ENCODE measurements at places on chromosomes 7 and 10.
A peak's percentile ranks its signal among the peaks of the same experiment; 100 is the strongest.

DNA sequence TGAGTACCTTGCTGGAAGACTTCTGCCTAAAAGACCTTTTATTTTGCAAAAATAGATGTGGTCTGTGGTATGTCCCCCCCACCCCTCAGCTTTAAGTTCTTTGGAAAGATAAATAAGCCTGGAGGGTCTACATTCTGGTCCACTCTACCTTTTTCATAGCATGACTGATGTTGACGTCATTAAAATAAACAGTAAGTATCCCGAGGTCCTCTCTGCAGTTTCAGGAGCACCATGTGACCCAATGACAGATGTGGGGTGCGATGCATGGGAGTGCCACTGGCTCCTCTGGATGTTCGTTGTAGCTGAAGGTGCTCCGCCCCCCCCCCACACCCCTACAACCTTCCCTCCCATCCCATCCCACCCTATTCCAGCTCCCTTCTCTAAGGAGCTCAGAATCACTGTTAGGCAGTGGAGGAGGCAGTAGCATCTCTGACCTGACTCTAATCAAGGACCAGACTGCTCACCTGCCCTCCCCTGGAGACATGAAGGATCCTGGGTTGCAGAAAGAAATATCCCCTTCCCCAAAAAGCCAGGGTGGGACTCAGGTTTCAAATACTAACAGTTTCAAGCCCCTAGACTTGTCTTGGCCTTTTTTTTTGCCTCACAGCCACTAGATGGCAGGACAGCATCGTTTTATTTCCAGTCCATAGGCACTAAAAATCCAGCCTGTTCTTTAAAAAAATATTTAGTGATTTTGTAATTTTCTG lies 25.1 kb downstream of the CASP7 start:
- peak; percentile 46 for DNase-seq

GRCh38 chr10:70350501-70350900 lies 31.9 kb downstream of the LRRC20 start:
- no peak for DNase-seq

GRCh38 chr7:50937727-50938126 lies 155.0 kb upstream of the GRB10 start:
- no peak for DNase-seq

DNA sequence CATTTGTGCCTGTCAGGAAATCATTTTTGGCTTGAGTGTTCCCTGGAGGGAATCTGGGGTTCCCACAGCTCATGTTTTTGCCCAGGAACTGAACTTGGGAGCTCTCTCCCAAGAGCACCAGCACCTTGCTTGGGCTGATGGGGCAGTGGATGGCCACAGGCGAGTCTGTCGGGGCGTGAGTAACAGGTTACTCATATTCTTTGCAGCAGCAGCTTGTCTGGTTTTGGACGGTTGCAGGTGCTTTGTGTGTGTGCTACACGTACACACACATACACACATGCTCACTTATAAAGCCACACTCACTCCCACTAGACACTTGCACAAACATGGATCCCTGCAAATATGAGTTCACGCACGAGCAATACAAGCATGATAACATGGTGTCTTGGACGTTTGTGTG lies 2.9 kb upstream of the PALD1 start:
- no peak for DNase-seq

DNA sequence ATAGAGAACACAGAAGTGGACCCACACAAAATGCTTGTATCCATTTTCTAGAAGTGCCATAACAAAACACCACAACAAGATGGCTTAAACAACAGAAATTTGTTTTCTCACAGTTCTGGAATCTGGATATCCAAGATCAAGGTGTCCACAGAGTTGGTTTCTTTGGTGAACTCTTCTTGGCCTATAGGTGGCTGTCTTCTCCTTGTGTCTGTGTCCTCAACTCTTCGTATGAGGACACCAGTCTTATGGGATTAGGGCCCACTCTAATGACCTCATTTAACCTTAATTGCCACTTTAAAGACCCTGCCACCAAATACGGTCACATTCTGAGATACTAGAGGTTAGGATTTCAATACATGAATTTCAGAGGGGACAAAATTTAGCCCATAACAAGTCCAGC lies 30.8 kb upstream of the C10orf71 start:
- DNase-seq, result no peak

DNA sequence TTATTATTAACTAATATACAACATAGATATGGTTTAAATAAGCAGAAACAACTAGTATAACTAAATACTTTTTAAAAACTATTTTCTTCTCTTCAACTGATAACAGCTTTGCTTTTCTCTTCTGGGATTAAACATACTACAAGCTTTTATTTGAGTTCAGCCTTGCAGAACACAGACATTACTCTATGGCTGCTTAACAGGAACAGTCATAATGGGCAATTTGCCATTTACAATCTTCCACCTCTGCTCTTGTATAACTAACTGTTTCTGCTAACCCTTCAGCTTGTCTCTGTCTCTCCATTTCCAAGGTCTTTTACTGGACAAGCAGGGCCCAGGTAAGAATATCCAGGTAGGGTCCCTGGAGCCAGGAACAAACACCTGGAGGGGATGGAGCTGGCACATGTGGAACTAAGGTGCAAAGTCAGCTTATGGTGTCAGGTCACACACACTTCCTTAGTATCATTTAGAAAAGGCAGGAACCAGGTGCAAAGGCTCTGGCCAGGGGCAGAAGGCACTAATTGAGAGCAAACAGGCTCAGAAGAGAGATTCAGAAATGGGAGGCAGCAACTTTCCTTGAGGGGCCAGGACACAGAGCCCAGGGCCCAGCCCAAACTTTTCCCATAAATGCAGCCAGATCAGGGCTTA lies 93.1 kb downstream of the STRA8 start:
- no peak for DNase-seq

GRCh38 chr10:21521751-21522533 lies 3.5 kb downstream of the SKIDA1 start:
- DNase-seq, result no peak

- no peak for DNase-seq
Observed at GRCh38 chr10:131180086-131180485, 131.4 kb downstream of the TCERG1L start.

GRCh38 chr10:79898597-79899325 lies 50.1 kb downstream of the SFTPD start:
- DNase-seq, result no peak

DNA sequence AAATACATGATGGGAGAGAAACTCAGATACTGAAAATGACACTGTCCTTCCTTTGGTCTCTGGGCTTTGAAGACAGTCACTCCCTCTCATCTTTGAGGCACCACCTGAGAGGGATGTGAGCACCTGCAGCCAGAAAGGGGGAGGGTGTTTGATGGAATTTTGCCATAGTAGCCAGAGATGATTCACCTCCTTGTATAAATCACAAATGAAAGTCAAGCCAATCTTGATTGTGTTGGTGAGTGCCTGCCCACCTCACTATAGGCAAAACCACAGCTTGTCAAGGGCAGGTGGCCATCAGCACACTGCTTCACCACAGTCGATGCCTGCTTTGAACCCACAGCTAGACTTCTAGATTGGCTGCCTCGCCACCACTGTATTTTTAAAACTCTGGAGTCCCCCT lies 48.2 kb downstream of the PON1 start:
- no peak for DNase-seq

DNA sequence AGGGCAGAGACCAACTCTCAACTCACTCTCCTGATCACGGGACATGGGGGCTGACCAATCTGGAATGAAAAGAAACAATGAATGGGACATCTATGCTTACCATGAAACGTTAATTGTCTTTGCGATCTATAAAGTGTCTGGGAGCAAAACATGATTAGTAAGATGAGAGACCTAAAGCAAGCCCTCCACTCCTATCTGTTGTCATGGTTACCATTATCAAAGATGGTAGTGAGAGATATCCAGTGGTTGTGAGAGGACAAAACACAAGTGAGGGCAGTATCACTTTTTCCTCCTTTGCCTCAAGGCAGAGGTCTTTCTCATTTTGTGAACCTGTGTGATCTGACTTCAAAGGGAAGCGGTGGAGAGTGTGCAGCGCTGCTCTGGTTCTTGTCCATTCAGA lies 130.1 kb downstream of the LSM5 start:
- no peak for DNase-seq

DNA sequence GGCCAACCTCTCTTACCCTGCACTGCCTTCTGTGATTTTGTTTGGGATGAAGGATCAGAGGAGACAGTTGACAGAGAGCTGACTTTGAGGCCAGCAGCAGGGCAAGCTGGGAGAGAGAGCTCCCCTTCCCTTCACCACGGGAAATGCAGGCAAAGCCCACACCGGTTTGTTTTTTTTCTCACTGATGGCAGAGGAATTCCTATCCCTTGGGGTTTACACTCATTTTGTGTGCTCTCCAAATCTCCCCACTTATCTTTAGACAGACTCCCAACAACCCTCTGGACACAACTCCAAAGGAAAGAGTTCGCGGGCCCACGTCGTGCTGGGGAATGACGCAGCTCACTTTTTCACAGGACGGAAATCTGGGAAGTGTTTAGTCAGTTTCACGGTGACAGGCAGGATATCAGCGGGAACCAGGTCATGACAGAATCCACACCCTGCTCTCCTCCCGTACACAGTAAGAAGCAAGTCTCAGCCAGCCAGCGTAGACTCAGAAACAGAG lies 68.3 kb upstream of the FAM171A1 start:
- DNase-seq, result no peak

- DNase-seq, result no peak
Observed at GRCh38 chr10:113356794-113357680, 195.8 kb upstream of the HABP2 start.

DNA sequence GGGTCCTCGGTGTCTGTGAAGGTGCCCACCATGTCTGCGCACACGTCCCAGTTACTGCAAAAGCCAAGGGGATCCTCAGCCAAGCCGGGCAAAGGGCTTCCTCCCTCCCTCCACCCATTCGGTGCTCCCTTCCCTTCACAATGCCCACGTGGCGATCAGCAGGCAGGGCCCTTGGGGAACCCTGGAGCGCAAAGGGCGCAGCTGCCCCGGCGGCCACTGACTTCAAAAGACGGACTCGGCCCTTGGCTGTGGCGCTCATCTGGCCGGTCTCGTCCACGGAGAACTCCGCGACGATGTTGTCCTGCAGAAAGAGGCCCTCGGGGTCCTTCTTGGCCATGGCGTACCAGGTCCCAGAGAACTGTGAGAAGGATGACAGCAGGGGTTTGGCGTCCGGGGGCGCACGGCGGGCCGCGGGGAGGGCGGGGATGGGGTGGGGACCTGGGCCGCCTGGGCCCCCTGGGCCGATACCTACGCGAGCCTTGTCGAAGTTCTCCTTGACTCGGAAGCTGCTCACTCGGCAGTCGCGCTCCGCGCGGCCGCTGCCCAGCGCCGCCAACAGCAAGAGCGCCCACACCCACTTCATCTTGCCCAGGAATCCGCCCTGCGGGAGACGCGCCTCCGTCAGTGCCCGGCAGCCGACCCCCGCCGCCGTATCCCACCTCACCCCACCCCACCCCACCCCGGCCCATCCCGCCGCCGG lies 439 bp downstream of the RBP4 start:
- no peak for DNase-seq

- no peak for DNase-seq
Observed at GRCh38 chr7:158252837-158253669, 334.6 kb downstream of the PTPRN2 start.

DNA sequence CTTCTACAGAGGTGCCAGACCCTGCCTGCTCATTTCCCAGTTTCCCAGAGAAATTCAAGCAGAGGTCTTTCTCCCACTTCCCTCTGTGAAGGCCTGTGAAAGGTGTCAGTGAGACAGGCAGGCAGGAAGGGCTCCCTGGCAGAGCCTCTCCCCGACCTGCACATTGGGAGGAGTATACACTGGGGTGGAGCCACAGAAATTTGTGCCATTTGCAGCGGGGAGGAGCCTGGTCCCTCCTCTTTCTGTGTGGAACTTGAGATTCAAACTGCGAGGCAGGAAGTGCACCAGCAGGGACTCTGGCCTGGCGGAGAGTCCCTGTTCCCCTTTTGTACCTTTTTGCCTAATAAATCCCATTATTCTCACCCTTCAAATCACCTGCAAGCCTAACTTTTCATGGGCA lies 54.6 kb upstream of the OPN4 start:
- DNase-seq, result no peak

DNA sequence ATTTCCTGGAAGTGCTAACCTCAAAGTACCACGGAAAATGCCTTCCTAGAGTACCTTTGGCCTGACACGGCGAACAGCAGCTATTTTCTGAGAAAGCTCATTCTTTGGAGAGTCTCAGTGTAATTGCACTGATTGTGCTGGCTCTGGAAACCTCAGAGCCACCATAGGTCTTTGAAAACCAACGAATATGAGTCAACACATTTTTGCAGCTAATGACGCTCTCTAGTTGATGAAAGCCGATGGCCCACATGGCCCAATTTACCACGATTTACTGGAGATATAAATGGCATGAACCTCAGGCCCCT lies 187.1 kb downstream of the ADARB2 start:
- no peak for DNase-seq

DNA sequence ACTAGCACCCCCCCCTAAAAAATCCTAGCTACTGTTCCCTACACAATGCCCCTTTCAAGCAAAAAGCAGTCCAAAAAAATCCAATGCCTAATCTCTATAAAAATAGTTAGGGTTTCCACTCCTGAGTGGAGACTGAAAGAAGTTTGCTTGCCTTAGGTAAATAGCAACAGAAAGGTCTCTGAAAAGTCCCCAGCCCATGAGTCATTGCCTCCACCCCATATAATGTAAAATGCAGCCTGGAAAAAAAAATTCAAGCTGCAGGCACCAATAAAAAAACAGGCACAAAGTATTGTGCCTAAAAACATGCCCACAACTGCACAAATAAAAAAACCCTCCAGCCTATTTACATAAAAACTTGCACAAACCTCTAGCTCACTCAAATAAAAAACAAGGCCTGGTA lies 47.5 kb downstream of the ZNF680 start:
- no peak for DNase-seq

DNA sequence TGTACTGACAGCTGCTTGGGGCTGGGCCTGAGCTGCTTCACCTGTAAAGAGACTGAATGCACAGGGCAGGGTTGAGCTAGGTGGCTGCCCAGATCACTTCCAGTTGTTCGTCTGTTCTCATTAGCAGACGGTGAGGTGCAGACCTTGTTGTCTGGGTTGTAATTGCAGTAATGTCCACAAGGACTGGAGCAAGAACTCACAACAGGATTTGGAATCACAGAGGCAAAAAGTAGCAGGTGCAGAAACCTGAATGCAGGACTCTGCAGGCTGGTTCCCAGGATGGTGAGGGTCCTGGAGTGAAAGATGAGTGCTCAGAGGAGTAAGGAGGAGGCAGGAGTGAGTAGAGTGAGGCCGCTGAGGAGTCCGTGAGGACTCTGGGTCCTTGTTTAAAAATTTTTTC lies 9.2 kb downstream of the ZSCAN25 start:
- DNase-seq, result no peak

- no peak for DNase-seq
Observed at GRCh38 chr10:117550076-117550475, 7.5 kb downstream of the EMX2 start.

DNA sequence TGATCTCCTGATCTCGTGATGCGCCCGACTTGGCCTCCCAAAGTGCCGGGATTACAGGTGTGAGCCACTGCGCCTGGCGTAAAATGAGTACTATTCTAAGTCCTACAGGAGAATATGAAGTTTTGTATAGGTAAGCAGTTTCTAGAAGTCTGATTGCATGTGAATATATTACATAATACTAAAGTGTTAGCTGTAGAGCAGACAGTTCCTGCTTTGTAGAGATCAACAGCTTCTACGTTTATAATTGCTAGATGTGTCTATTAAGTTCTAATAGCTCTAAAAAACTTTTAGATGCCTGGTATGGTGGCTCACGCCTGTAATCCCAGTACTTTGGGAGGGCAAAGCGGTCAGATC lies 8.5 kb downstream of the CRCP start:
- DNase-seq, result no peak

Measured in GM13976 (cell line).